ENCODE measurements at places on chromosomes 5 and 9. TPM values are rescaled to one million over a fixed set of nuclear protein-coding genes. Genes with fewer than 3 reads are reported as not detected.
A peak's percentile ranks its signal among the peaks of the same experiment; 100 is the strongest.

AQP7 gene
- not detected for total RNA-seq

SOX30 gene
- 0.23 TPM for total RNA-seq

SRP19 gene
- total RNA-seq: 75.1 TPM

SPATA31D4 gene
- total RNA-seq: not detected

TMEM8B gene
- total RNA-seq: 4.2 TPM

EXOSC2 gene
- total RNA-seq: 22.4 TPM

DNA sequence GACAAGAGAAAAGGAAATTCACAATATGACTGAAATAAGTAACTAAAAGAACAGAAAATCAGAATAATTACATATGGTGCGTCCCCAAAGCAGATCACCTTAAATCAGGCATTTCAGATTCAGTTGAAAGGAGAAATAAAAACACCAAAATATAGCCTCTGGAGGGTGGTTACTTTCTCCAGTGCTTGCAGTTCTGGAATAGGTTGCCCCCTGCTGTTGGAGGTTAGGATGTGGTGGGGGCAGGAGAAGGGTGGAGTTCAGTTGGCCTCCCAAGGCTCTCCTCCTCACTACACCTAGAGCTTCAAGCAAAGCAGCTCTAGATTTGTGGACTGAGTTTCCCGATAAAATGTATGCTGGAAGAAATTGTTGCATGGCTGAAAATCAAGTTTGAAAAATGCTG lies 338.2 kb upstream of the TLE4 start:
- DNase-seq: no peak

DNA sequence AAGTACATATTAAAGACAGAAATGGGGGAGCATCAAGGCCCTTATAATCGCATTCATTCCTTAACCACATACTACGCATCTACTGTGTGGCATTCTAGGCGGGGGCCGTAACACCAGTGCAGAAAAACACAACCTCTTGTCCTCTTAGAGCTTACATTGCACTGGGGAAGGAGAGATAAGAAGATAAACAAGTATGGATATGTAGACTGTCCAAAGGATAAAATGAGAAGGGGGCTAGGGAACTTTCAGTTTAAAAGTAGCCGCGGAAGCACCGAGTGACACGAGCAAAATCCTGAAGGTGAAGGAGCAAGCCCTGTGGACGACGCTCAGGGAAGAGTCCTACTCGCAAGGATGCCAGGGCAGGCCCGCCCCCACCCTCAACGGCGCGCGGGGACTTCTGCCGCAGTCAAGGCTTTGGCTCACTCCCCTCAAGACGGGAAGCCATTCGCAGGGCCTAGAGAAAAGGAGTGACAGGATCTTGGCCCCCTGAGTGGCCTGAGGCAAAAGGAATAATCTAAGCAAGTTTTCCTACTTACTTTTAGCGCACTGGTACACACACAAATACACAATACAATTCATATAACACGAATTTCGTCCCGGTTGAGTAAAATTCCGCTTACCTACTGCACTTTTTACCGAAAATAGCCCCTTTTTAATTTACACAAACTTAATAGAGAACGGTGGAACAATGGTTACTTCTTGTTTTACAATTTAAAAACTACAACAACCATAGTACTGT lies 1.3 kb upstream of the NIPBL start:
- DNase-seq: no peak

DNA sequence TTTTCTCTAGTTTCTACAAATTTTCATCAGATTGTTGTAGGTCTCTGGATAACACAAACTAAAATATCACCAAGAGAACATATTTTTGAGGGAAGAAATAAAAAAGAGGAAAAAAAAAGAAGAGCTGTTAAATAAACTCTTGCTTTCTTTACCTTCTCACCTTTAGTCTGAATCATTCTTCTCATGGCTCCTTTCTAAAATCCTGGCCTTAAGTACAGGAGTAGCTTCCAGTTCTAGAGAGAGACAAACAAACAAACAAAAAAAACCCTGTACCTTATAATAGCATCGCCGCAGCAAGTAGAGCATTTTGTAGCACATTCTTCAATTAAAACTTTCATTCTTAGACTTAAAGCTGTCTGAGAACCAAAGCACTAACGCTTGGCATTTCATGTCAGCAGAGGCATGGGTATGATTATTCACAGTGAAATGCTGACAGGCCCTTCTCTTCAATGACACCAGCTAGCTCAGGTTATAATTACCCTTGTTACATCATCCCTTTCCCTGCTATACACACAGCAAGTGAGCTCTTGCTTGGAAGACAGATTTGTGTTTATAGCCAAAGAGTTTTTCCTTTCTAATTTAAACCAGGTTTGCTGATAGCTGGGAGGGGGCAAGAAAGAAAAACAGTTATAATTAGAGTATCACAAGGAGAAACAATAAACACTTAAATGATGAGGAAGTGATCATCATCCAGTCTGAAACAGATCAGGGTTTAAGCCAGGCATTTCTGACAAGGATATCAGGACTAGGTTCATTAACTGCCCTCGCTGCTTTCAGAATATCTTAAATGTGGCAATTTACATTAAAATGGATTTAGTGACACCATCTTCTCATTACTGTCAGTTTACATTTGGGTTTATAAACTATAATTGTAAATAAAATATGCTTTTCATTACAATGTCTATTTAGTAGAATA lies 510.9 kb upstream of the ZNF608 start:
- DNase-seq: no peak

DNA sequence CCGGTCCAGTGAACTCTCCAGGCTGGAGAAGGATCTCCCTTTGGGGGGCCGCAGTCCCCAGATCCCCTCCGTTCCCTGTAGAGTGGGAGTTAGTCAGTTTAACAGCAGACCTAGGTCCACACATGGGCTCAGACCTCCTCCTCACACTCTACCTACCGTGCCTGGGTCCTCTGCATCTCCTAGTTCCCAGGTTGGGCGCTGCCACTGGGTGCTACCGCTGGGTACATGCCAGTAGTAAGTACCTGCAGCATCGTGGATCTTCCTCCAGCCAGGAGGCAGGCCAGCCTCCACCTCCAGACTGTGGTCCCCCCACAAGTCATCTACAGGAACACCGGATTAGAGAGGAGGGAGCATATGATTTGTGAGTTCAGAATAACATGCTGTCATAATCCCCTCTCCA lies 802 bp downstream of the APBB3 start:
- no peak for DNase-seq

GRCh38 chr5:30505014-30505886 lies 688.2 kb upstream of the CDH6 start:
- DNase-seq: peak; percentile 84

GRCh38 chr9:92518199-92518598 lies 17.6 kb downstream of the ECM2 start:
- DNase-seq: no peak

- no peak for DNase-seq
These were observed 48.0 kb downstream of the DPYSL3 start for GRCh38 chr5:147461915-147462314.

- DNase-seq: no peak
These were observed 72.5 kb upstream of the UBTD2 start for GRCh38 chr5:172356047-172356446.

DNA sequence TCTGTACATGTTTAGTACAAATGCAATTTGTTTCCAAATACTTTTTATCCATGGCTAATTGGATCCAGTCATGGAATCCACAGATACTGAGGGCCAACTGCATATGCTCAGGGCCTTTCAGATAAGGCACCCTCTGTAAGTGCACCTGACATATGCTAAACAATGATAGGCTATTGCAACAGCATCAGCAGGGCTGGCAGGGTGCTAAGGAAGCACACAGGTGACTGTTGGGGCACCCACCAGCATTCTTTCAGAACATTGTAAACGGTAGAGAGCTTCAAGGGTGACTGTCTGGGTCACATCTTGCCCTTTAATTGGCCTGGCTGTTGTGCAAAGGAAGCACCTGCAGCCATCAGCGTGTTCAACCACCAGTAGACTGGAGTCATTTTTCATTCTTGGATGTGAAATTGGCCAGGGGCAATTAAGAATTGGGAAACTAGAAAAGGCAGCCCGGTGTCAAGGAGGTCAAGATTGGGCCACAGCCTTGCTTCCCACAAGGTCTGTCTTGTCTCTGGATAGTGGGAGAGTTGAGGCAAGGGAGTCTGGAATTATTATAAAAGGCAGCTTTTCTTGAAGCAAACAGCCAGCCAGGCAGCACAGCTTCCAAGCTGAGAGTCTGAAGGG lies 129.3 kb upstream of the RAI14 start:
- no peak for DNase-seq
